ENCODE measurements at places on chromosomes 12 and 14. TPM values are rescaled to one million over a fixed set of nuclear protein-coding genes. Genes with fewer than 3 reads are reported as not detected.

DNA sequence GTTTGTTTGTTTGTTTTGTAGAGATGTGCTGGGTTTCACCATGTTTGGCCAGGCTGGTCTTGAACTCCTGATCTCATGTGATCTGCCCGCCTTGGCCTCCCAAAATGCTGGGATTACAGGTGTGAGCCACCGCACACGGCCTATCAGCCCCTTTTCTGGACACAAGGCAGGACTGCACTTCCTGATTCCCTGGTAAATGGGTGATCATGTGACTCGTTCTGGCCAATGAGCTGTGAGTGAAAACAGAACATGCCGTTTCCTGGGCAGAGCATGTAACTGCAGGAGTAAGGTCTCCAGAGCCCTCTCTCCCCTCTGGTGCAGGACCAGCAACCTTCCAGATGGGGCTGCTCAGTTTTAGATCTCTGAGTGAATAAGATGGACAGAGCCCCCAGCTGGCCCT lies 92.7 kb downstream of the ITPK1 start:
- no peaks in the 10 kb centered on the region for H3K27me3 ChIP-seq
- DNase-seq: no peak
- no peaks in the 10 kb centered on the region for H3K4me1 ChIP-seq
- H3K36me3 ChIP-seq: no peaks in the 10 kb centered on the region

Gene LYZ
- total RNA-seq: 57.1 TPM

DNA sequence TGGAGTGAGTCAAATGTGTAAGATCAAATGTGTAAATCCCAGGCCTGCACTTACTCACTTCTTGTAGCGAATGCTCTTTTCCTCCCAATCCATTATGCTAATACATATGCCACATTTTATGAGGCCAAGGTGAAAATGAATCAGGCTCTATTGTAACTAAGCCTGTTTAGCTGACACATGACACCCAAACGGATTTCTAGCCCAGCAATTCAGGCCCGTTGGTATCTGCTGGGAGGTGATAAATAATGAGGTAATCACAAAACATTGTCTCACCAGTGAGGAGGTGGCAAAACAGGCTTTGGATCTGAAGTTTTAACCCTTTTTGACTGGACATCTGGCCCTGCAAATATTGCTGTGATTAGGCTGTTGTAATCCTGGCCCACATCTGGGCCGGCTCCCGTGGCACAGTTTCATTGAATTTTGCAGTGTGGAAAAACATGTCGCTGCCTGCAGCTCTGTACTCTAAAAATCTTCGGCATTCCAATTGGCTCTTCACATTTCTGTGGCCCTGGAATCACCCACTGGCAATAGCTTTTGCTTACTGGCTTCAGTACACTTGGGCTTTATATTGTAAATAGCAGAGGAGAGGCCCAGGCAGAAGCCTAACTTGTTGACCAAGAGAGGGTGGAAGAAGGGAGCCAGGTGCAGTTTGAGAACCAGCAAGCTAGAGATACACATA lies 106.1 kb downstream of the PAX9 start:
- H3K27ac ChIP-seq: no peak overlapping the region
- H3K36me3 ChIP-seq: no peaks in the 10 kb centered on the region
- H3K4me1 ChIP-seq: no peaks in the 10 kb centered on the region
- H3K4me3 ChIP-seq: no peak overlapping the region
- no peaks in the 10 kb centered on the region for H3K27me3 ChIP-seq
- DNase-seq: peak; percentile 27

- H3K27me3 ChIP-seq: no peaks in the 10 kb centered on the region
- no peaks in the 10 kb centered on the region for H3K4me1 ChIP-seq
- H3K27ac ChIP-seq: no peak overlapping the region
- H3K36me3 ChIP-seq: no peaks in the 10 kb centered on the region
- no peak for DNase-seq
- no peak overlapping the region for H3K4me3 ChIP-seq
These were observed 193.1 kb upstream of the GSC start for GRCh38 chr14:94963051-94963450.

DNA sequence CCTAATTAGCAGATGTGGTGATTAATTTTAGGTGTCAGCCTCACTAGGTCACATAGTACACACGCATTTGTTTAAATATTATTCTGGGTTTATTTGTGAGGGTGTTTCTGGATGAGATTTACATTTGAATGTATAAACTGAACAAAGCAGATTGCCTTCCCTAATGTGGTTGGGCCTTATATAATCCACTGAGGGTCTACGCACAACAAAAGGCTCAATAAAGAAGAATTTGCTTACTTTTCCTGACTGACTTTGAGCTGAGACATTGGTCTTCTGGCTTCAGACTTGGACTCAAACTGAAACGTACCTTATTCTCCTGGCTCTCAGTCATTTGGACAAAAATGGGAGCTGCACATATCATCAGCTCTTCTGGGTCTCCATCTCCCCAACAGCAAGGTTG lies 1132.3 kb upstream of the FLRT2 start:
- H3K4me1 ChIP-seq: no peaks in the 10 kb centered on the region
- H3K27me3 ChIP-seq: no peaks in the 10 kb centered on the region
- no peak for DNase-seq
- H3K36me3 ChIP-seq: no peaks in the 10 kb centered on the region
- H3K27ac ChIP-seq: no peak overlapping the region

DNA sequence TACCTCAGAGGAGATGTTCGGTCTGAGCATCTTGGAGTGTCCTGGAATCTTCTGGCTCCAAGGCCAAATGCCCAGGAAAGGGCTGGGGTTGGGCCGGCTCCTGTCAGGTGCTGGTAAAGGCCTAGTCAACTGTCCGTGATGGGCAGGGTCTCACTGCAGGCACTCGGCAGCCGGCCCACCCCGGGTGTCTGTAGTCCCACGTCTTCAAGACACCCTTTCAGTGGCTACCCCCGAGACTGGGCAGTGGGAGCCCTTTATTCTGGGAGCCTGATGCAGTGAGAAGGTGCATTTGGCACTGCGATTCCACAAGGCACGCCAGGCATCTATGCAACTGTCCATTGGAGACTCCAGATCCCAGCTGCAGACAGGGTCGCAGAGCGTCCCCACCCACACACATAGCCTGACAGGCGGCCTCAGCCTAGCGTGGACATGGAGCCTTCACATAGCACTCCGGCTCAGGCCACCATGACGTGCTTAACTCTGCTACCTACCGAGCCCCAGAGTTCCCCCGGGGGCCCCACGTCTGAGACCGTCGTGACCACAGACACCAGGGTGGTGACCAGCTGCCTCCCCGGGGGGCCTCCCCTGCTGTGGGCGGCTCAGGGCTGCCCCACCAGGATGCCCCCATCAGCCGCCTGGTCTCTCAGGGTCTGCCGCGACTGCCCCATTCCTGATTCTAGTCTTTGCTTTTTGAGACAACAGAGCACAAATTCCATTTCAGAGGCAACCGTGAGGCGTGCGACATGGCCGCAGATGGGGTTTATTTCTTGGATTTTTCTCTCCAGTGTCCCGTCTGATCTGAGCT lies 331.8 kb upstream of the SFSWAP start:
- no peak overlapping the region for H3K4me3 ChIP-seq
- H3K4me1 ChIP-seq: no peaks in the 10 kb centered on the region
- H3K27me3 ChIP-seq: no peaks in the 10 kb centered on the region
- no peak for DNase-seq
- no peak overlapping the region for H3K27ac ChIP-seq

DNA sequence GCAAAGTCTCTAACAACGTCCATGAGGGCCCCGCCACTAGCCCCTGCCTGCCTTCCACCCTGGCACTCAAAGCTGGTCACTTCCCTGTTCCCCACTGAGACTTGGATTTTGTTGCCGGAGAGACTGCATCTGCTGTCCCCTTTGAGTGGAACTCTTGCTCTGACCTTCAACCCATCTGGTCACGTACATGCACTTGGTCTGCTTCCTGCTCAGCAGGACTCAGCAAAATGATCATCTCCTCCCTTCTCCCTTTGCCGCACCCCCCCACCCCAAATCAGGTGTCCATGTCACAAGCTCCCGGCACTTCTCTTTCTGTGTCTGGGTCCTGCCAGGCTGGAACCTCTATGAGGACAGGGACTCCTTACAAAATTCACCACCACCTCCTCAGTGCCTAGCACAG lies 180.9 kb downstream of the CHST11 start:
- H3K27me3 ChIP-seq: no peaks in the 10 kb centered on the region
- no peak for DNase-seq
- H3K4me3 ChIP-seq: no peak overlapping the region

GRCh38 chr14:58465421-58465820 lies 37.9 kb downstream of the KIAA0586 start:
- no peaks in the 10 kb centered on the region for H3K4me1 ChIP-seq
- no peak overlapping the region for H3K27ac ChIP-seq
- H3K27me3 ChIP-seq: no peaks in the 10 kb centered on the region

DNA sequence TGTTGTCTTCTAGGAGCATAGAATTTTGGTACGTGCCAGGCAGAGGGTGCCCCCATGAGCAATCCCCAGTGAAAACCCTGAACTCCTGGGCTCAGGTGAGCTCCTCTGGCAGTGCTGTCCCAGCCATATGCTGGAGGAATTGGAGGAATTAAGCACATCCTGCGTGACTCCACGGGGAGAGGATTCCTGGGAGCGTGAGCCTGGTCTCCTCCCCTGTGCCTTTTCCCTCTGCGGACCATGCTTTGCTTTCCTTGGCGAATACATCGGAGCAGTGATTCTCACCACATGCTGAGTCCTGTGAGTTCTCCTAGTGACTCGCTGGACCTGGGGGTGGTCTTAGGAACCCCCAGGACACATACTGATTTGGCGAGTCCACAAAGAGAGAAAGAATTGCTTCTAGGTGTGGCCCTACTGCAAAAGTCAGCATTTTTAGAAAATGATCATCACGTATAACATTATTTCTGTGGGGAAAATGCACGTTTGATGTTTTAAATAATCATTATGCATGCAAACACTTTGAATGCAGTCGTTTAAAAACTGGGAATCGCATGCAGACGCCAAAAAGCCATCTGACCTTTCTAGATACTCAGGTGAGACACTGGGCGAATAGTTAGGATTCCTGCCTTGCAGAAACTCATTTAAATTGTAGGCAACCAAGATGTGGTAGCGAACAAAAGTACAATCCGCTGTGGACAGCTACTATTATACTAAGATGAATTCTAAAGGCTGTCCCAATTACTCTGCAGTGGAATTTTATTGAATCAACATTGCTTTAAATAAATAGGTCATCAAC lies 370.9 kb downstream of the TMEM132D start:
- H3K4me3 ChIP-seq: no peak overlapping the region
- no peak overlapping the region for H3K27ac ChIP-seq
- DNase-seq: no peak
- H3K4me1 ChIP-seq: no peaks in the 10 kb centered on the region
- H3K36me3 ChIP-seq: no peaks in the 10 kb centered on the region

DNA sequence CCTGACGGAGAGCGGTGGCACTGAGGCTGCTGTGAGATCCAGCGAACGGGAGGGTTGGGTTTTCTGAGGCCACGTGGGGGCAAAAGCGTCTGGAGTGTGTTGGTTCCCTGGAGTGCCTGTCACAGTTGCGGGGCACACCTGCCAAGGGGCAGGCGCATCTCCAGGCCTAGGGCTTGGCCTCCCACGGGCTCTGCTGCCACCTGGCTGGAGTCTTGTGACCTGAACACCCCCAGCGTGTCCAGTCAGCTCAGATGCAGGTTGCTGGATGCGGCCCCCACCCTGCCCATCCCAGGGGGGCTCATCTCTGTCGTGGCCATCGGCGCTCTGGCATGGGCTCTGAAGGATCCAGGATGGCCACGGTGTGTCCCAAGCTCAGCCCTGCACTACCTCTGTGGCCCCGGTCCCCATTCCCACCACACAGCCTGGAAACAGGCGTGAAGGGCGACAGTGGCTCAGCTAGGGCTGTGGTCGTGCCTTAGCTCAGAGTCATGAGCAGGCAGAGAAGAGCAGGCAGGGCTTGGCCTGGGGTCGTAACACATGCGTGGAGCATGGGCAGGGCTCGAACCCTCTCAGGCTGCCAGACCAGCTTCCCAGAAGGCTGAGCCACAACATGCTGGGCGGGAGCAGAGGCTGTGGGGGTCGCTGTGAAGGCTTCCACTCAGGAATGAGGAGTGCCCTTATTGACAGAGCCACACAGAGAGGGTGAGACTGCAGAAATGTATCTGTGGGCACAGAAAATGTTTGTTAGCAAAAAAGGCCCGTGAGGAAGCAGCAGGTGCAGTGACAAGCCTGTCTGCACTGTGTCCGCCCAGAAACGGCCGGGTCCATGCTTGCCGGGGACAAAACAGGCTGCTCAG lies 23.5 kb upstream of the CRIP2 start:
- H3K36me3 ChIP-seq: no peaks in the 10 kb centered on the region
- no peak overlapping the region for H3K27ac ChIP-seq
- H3K27me3 ChIP-seq: no peaks in the 10 kb centered on the region
- no peak overlapping the region for H3K4me3 ChIP-seq

Gene DDX54
- 60.3 TPM for total RNA-seq

Gene RFLNA
- total RNA-seq: not detected

- no peaks in the 10 kb centered on the region for H3K36me3 ChIP-seq
- no peak for DNase-seq
- no peak overlapping the region for H3K4me3 ChIP-seq
- no peaks in the 10 kb centered on the region for H3K27me3 ChIP-seq
- H3K27ac ChIP-seq: no peak overlapping the region
These were observed 30.0 kb upstream of the GRIP1 start for GRCh38 chr12:66708704-66709456.

Gene KRT71
- not detected for total RNA-seq

- no peaks in the 10 kb centered on the region for H3K4me1 ChIP-seq
- H3K27ac ChIP-seq: no peak overlapping the region
- no peak for DNase-seq
- H3K36me3 ChIP-seq: no peaks in the 10 kb centered on the region
- H3K4me3 ChIP-seq: no peak overlapping the region
These were observed 132.2 kb upstream of the TMTC2 start for GRCh38 chr12:82554529-82554928.

Gene PLXNC1
- total RNA-seq: 21.4 TPM

GRCh38 chr12:33581613-33582122 lies 142.0 kb upstream of the SYT10 start:
- no peak for DNase-seq
- H3K36me3 ChIP-seq: no peaks in the 10 kb centered on the region
- H3K27me3 ChIP-seq: no peaks in the 10 kb centered on the region
- H3K4me1 ChIP-seq: no peaks in the 10 kb centered on the region
- H3K4me3 ChIP-seq: no peak overlapping the region

DNA sequence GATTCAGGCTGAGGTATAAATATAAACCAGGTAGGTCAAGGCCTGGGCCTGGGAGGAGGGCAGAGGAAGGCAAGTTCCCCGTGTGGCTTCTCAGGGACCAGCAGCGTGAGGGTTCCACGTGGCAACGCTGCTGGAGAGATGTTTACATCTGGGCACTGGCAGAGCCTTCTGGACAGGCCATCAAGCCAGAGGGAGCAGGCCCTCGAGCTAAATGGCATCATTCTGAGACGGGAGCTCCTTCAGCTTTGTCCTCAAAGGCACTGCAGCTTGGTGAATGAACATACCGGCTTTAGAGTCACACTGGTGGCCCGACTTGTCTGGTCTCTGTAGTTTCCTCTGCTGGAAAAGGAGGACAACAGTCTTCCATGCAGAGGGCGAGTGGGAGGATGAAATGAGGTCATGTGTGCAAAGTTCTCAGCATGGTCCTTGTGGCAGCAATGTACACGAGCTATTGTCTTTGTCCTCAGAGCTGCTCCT lies 231.3 kb downstream of the ZFP36L1 start:
- no peak overlapping the region for H3K4me3 ChIP-seq
- DNase-seq: peak; percentile 65
- no peaks in the 10 kb centered on the region for H3K36me3 ChIP-seq
- peaks cover 5% of the 10 kb centered on the region for H3K4me1 ChIP-seq
- no peaks in the 10 kb centered on the region for H3K27me3 ChIP-seq
